ENCODE measurements at places on chromosomes 5 and 9.

DNA sequence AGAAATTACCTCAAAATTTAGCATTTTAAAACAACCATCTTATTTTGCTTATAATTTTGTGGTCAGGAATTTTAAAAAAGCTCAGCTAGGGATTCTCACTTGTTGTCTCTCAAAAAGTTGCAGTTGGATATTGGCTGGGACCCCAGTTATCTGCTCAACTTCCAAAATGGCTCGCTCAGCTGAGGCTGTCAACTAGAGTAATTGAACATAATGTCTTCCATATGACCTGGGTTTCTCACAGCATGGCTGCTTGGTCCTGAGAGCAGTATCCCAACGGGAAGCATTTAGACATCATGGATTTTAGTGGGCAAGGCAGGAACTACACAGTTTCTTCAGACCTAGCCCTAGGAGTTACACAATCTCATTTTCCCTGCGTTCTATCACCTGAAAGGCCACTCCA lies 63.6 kb upstream of the SPEF2 start:
- DNase-seq: no peak

DNA sequence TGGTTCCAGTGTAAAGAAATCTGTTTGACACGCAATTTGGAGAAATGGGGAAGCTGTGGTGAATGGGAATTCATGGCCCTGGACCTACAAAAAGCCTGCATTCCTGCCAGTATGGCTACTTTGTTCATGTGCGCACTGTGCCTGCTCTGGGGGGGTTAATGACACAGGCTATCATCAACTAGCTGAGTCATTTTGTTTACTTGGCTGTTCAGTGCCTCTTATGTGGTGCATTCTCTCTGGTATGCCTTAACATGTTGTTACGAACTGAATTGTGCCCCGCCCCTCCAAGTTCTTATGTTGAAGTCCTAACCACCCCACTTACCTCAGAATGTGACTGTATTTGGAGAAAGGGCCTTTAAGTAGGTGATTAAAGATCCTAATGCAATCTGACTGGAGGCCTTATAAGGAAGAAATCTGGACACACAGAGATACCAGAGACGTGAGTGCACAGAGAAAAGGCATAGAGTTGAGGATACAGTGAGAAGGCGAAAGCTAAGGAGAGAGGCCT lies 20.4 kb upstream of the UBAP1 start:
- DNase-seq: no peak

GRCh38 chr5:126911986-126912385 lies 118.4 kb downstream of the MARCHF3 start:
- DNase-seq: no peak

DNA sequence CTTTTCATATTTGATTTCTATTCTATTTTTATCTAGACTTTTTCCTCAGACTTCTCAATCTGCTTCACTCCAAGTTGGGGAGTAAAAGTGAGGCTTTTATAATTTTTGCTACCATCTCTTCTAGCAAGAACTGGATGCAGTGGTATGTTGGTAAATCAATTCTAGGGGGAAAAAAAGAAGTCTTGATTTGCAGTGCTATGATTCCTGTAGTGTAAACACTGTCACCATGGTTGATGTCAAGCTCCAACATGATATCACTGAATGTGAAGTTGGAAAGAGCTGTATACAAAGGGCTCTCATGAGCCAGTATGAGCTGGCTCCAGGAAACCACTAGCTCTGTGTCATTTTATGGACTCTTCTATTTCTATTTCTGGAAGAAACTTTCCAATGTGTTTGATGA lies 439.2 kb downstream of the NTRK2 start:
- no peak for DNase-seq

GRCh38 chr9:68555437-68556150 lies 14.9 kb upstream of the TMEM252 start:
- no peak for DNase-seq

GRCh38 chr9:82191082-82191770 lies 202.7 kb downstream of the SPATA31D1 start:
- no peak for DNase-seq

GRCh38 chr9:73845539-73845938 lies 651.6 kb upstream of the RORB start:
- no peak for DNase-seq

DNA sequence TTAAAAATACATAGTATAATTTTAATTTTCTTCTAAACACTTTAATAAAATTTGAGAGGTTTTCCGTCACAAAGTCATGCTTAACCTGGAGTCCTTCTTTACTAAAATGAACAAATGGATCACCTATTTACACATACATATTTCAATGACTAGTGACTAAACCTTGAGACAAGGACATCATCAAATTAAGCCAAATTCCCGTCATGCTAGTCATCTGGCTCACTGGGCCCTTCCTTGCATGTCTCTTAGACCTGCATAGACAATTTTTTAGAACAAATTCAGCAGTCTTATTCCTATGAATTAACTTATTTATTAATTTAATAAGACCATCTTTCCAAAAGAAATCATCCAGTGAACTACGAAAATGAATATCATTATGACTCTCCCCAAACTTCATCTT lies 26.6 kb downstream of the ERAP2 start:
- no peak for DNase-seq

DNA sequence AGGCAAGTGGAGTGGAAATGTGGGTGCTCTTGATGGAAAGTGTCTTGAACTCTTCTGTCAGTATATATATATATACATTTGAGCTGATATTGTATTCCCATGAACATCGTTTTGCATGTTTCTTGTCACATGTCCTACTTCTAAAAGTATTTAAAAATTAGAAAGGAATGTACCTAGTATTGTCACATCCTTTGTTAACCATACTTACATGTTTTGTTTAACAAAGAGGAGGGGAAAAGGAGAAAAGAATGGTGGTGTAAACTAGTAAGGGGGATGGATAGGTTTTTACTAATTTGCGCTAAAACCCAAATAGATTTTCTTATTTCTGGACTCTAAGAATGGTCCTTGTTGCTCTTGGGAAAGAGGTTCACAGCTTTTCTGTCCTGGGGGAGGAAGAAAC lies 181.7 kb downstream of the GOLPH3 start:
- no peak for DNase-seq

GRCh38 chr5:136682986-136683385 lies 317.6 kb upstream of the TRPC7 start:
- DNase-seq: no peak

- DNase-seq: no peak
Measured at GRCh38 chr5:7916171-7916804, 47.3 kb downstream of the MTRR start.

DNA sequence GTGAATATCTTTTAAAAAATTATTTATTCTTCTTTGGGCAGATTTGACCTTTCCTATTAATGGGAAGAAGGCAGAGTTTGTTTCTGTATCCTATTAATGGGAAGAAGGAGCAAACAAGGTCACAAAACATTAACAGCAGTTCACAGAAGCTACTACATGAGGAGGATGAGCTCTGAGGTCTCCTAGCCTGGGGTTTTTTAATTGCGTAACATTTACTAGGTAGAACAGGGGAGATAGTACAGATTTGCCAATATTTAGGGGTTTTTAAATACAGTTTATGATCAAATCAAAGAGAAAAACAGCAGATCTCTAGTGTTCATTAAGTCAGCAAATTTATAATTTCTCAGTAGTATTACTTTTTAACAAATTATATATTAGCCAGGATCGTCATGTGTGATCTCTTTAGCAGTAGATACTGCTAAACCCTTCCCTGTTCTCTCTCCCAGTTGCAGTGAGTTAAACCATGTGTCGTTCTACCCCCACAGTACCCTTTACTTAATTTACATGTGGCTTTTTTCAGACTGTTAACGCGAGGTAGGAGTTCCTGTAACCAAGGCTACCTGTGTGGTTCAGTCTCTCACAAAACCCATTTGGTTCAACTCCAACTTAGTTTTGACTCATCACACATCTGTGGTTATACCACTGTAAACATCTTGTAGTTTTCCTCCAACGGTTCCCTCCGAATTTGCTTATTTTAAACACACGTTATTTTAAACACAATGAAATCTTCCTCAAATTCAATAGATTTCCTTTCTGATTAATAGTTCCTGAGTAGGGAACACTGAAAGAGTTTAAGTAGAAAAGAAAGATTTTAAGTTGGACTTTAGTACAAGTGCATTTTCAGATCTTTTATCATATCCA lies 13.3 kb downstream of the SLC25A46 start:
- DNase-seq: peak; percentile 10

DNA sequence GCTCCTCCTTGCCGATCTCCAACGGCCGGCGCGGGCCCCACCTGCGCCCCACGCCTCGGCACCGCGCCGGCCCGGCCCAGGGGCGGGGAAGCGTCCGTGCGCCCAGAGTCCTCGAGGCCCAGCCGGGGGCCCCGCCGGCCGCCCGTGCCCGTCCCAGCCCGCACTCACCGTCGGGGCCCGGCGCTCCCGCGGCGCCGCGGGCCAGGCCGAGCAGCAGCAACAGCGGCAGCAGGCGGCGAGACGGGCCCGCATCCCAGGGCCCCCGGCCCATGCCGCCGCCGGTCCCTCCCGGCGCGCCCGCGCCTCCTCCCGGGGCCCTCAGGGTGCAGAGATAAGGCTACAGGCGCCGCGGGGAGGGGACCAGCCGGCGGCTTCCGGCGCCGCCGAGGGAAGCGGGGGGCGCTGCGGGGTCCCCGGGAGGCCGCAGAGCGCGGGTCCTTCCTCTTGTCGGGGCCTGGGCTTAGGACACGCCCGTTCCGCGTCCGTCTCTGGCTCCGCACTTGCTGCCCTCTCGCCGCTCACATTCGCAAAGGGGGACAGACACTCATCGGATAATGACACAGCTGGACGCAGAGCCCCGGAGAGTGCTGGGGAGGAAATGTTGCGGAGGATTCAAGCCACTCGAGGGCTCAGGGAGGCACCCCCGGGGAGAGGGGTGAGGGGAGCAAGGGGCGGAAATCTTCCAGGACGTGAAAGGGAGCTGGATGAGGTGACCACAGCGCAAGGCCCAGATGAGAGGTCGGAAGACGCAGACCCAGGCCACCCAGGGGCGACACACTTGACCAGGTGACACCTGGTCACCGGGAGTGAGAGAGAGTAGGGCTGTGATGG lies at the start of gene SUSD1:
Gene SUSD1, minus strand, starts transcription at position 333 of the 831 bp plus-strand sequence. Its CDS starts 62 bp downstream, at position 271.
- peak; percentile 42 for DNase-seq

DNA sequence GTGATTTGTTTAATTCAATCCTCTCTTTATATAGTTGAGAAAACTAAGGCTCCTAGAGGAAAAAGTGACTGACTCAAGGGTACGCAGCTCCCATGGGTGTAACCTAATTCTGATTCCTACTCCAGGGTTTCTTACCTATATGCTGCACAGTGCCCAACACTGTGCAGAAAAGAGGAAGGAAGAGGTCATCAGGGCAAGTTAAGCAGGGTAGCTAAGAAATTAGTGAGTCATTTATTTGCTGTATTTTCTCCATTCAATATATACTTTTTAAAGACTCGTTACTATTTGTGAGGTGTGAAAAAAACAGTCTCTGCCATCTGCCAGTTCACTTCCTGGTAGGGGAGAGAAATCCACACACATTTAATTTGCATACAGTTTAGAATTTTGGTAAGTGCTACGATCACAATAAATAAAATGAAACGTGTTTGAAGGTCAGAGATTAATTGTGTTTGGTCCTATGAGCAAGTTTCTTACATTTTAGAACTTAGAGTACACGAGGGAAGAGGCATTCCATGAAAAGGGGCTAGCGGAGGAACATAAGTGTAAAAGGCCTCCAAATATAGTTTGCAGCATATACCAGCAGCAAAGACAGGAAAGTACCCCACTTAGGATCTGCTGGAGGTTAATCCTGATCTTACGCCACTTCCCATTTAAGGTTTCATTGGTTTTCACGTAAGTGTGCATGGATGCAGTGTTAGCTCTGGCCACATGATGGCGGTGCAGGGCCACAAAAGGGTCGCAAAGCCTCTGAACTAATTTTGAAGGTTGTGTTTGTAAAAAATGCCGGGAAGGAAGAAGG lies 59.9 kb upstream of the TLR4 start:
- peak; percentile 56 for DNase-seq

DNA sequence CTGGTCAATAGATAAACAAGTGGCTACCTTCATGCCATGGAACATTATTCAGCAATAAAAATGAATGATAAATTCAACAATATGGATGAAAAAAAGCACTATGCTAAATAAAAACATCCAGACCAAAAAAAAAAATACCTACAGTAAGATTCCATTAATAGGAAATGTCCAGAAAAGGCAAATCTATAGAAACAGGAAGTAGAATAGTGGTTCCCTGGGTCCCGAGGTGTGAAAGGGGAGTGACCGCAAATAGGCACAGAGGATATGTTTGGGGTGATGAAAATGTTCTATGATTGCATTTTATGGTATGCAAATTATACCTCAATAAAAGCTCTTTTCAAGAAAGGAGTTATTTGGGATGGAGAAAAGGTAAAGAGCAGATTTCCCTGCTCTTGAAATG lies 3.6 kb upstream of the GPR151 start:
- DNase-seq: no peak

GRCh38 chr9:4839470-4839912 lies 46.7 kb downstream of the RCL1 start:
- DNase-seq: no peak

GRCh38 chr5:103391659-103392058 lies 133.1 kb downstream of the MACIR start:
- DNase-seq: no peak

GRCh38 chr5:89213573-89213972 lies 330.6 kb upstream of the MEF2C start:
- no peak for DNase-seq

GRCh38 chr5:147530530-147531389 lies 20.9 kb upstream of the DPYSL3 start:
- DNase-seq: no peak

GRCh38 chr5:65192331-65192730 lies 289.4 kb downstream of the ADAMTS6 start:
- no peak for DNase-seq

GRCh38 chr9:114178756-114179450 lies 23.6 kb downstream of the COL27A1 start:
- no peak for DNase-seq

GRCh38 chr5:171189442-171189841 lies 119.6 kb upstream of the TLX3 start:
- no peak for DNase-seq

GRCh38 chr5:72619251-72619650 lies 112.0 kb upstream of the ZNF366 start:
- no peak for DNase-seq

DNA sequence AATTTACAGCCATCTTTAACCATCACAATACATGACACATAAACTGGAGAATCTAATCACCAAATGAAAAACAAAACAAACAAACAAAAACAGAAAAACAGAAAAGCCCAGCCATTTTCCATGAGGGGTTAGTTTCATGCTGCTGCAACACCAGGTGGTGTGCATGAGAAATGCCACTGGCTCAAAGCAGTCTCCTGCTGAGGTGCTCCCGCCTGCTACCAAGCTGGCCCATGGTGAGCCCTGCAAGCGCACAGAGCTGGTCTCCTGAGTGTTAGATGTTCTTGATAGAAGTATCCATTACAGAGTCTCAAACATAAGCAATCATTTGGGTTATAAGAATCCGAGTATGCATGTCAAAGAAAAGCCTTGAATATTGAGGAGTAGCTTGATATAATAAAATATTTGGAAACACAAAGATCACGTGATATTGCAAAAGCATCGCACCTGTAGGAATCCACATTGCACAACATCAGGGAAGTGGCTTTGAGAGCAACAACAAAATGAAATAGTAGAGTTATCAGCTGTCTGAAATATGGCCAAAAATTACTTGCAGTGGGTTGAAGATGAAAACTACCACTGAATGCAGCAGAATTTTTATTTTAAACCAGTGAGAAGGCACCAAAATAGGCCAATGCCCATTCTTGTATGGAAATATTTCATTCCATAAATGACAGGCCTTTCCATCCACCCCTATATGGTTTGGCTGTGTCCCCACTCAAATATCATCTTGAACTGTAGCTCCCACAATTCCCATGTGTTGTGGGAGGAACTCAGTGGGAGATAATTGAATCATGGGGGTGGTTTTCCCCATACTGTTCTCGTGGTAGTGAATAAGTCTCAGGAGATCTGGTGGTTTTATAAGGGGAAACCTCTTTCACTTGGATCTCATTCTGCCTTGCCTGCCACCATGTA lies 194.8 kb downstream of the SYK start:
- no peak for DNase-seq

- no peak for DNase-seq
Measured at GRCh38 chr9:91067306-91067860, 265.8 kb downstream of the SYK start.

Data from CD4-positive, alpha-beta T cell treated with Interferon gamma for 1 hour (primary cell).